ENCODE measurements at places on chromosomes 1 and 21. TPM values are rescaled to one million over a fixed set of nuclear protein-coding genes. Genes with fewer than 3 reads are reported as not detected.

CDCA8 gene
- 0.87 TPM for total RNA-seq

CHIT1 gene
- not detected for total RNA-seq

TAS1R1 gene
- not detected for total RNA-seq

MSH4 gene
- not detected for total RNA-seq

CD5L gene
- not detected for total RNA-seq

HSF2BP gene
- 1.6 TPM for total RNA-seq

TSTD1 gene
- 14.5 TPM for total RNA-seq
